ENCODE measurements at places on chromosomes 5 and 9. TPM values are rescaled to one million over a fixed set of nuclear protein-coding genes. Genes with fewer than 3 reads are reported as not detected.

DNA sequence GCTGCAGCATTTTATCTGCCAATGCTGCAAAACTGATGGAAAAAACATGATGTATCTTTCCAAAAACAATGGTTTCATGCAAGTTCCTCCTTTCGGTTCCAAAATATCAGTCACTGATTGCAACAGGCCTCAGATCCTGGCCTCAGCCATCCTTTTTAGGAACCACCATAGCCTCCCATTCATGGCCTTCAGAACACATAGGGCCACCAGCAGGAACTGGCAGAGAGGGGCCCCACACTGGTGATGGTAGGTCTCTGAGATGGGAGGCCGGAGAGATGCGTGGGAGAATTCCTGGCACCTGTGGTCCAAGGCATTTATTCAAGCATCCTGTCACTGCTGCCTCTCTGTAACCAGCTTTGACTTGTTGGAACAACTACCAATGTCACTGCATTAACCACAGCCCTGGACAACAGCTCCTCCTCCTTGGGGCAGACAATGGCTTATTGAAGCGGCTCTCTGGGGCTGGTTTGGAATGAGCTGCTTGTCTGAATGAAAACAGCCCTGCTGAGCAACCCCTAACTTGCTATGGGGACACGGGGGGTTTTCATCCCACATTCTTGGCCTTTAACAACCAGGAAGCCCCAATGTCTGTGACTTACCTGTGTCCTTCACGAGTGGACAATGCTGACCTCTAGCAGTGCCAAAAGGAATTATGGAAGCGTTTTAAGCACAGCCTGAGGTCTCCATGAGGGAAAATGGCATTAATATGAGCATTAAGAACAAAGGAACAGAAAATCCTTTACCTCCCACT lies 108.1 kb downstream of the LHFPL2 start:
- DNase-seq, result no peak

- DNase-seq, result no peak
Measured at GRCh38 chr9:21935631-21936030, 58.6 kb downstream of the CDKN2A start.

GRCh38 chr5:172717481-172718195 lies 53.4 kb downstream of the DUSP1 start:
- DNase-seq, result no peak

DNA sequence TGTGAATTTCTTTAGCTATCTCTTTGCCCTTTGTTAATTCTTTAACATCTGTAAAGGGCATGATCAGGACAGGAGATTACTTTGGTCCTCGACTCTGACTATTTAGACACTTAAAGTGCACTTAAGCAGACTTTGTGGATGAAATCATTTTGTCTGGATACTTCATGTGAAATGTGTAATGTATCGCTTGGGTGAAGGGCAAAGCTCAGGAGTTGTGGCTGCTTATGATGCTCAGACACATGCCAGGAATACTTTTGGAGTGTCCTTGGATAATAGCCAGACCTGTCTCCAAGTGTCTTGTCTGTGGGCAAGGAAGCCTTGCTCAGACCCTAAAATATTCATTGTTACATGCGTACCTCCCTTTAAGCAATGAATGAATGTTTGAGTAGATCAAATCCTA lies 87.8 kb downstream of the RAI14 start:
- DNase-seq, result no peak

DNA sequence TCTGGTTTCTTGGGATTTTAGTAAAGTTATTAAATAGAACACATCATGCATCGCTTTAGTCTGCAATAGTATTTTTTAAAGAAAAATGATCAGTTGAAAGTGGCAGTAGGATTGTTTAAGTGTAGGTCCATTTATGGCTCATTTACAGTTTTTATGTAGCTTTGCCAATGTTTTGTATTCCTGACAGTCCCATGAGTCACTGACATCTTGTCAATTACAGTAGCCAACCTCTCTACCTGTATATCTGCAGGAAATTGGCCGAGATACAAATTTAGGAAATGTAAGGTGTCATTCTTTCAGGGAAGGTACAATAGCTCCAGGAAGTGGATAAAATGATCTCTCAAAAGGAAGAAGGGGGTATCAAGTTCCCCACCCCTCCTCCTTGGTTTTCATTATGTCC lies 47.7 kb upstream of the MTAP start:
- DNase-seq, result no peak

DNA sequence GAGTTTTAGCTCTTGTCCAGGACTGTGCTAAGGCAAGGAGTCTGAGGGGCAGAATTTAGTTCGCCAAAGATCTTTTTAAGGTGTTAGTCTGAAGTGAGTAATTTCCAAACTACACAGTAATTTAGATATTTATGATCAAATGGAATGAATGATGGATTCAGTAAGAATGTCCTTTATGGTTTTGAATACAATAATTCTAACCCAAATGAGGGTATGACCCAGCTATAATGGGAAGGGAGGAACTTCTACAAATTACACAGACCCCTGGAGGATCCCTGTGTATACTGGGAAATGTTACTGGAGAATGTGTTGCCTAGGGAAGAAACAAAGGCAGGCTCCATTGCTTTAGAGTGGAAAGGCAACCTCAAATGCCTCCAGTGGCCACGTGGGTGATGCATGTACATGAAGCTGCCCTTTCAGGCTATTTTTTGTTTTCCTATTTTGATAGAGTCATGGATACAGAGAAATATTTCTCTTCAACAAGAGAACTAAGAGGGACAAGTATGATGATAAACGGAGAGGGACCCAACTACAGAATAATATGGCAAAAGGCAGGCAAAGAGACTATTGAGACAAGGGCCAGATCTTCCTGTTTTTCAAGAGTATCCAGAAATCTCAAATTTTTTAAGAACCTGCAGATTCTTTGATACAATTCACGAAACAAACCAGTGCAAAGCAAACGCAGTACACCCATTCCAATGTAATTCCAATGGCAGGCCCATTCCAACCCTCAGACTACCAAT lies 25.4 kb downstream of the SLC1A3 start:
- no peak for DNase-seq

GRCh38 chr9:546797-547223 lies 294.7 kb upstream of the DMRT1 start:
- no peak for DNase-seq

DNA sequence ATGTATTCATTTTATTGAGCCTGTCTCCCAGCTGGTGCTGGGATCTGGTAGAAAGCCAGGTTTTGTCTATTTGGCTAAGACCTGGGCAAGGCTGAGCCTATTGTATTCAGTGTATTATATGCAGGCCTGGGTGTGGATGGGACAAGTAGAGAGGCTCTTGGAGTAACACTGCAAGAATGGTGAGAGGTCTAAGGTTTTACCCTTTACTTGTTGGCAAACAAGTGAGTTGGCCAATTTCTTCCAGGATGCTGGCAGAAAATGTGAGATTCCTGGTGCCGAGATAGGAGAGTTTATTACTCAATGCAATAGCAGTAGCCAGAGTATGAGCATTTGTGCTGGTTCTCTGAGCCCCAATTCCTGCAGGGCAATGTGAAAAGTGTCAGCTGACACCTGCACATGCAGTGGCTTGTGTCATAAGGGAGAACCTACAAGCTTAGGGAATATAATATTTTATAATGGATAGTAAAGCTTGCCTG lies 141.7 kb upstream of the PRLR start:
- DNase-seq, result no peak

DNA sequence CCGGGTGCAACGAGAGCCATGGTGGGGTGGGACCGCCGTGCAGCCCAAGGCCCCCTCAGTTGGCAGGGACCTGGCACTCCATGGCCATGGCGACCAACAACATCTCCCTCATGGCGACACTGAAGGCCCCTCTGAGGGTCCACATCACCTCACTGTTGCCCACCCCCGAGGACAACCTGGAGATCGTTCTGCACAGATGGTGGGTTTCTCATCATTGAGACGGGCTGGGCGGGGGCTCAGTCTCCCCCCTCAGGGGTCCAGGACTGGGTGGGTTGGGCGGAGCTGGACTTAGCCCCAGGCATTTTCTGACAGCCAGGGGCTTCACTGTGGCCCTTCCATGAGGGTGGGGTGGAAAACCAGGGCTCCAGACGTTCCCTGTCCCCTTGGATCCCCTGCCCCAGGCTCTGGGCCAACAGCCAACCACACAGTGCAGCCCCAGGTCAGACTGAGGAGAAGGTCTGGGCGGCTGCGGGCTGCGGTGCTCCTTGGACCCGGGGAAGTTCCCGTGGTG lies 734 bp downstream of the PAEP start:
- DNase-seq, result no peak

DNA sequence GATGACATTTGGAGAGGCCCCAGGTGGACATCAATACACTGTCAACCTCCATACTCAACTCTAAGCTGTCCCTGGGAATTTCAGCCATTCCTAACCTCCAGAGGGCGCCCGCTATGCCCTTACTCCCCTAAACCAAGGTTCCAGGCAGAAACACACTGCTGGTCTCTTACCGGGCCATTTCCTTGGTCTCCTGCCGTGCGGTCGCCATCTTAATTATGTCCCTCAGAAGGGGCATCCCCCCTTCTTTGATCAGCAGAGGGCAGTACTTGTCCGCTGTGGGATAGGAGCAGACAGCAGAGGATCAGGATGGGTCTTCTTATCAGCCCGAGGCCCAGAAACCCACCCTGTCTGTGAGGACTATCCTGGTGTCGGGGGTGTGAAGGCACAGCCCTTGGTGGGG lies 9.3 kb upstream of the ZDHHC12 start:
- DNase-seq, result peak; percentile 71

DNA sequence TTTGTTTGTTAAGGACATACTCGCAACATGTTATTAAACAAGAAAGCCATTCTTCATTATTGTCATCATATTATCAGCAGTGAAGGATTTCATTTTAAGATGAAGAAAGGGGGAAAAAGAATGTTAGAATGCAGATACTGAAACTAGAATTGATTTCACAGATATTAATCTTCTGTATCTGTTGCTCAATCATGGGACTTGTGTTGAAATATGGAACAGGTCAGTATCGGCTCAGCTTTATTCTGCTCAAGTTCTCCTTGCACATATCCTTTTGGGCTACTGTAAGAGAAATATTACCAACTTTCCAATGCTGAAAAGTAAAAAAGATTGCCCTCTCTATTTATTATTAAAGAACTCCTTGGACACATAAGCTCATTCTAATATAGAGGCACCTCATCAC lies 13.8 kb upstream of the ANXA1 start:
- no peak for DNase-seq

- DNase-seq, result no peak
Measured at GRCh38 chr5:868428-869135, 17.8 kb upstream of the ZDHHC11 start.

DNA sequence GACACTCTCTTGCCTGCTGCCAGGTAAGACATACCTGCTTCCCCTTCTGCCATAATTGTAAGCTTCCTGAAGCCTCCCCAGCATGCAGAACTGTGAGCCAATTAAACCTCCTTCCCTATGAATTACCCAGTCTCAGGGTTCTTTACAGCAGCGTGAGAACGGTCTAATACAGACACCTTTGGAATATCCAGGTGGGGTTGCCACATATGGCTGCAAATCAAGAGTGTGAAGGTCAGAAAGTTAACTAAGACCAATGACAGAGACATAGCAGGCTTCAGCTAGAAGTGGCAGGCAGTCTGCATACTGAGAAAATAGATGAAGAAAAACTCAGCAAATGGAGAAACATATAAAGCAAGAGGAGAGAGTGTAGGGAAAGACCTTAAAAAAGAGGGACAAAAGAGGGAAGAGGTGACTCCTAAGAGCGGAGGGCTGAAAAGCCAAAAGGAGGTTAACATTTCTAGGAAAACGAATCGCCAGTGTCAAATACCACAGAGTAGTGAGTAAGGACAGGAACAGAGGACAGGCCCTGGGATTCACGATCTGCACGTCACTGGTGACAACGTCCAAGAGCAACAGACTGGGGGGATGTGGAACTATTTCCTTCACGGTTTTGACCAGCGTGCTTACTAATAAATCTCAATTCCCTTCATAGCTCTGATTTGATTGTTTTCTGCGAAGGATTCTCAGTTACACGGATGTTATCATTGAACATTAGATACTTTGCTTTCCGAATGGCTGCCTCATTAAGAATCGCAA lies 1.7 kb upstream of the ACO1 start:
- no peak for DNase-seq

GRCh38 chr9:115393976-115394775 lies 276.2 kb upstream of the TNC start:
- DNase-seq, result no peak

GRCh38 chr5:6497262-6497661 lies 48.6 kb downstream of the UBE2QL1 start:
- no peak for DNase-seq

GRCh38 chr9:137606005-137606621 lies 627 bp downstream of the ARRDC1 start:
- DNase-seq, result peak; percentile 53

GRCh38 chr9:37956904-37957663 lies 53.2 kb upstream of the SLC25A51 start:
- DNase-seq, result no peak

- DNase-seq, result peak; percentile 72
Measured at GRCh38 chr5:142720641-142721271, 34.9 kb upstream of the FGF1 start.

DNA sequence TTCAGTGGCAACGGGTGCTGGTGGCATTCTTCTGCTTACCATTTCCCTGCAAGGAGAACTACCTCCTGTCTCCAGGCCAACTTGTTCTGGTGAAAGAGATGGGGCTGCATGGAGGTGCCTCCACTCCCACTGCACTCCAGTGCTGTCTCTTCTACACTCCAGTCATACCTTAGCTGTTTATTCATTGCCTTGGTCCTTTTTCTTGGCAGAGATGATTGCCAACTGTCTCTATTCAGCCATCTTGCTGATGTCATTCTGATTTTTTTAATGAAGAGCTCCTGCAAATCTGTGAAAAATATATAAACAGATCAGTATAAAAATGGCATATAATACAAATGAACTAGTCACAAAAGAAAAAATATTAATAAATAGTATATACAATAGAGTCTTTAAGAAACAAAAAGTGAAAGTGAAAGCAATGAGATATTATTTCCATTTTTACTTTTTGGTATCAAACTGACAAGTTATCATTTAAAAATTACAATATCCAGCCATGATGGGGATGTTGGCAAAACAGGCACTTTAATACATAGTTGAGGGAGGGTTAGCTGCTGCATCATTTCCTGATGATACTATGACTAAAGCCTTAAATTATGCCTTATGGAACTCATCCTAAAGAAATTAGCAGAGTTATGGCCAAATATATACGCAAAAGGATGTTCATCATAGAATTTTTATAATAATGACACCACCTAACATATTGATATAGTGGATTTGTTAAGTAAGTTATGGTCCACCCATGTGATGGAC lies 109.4 kb downstream of the CARTPT start:
- DNase-seq, result no peak

DNA sequence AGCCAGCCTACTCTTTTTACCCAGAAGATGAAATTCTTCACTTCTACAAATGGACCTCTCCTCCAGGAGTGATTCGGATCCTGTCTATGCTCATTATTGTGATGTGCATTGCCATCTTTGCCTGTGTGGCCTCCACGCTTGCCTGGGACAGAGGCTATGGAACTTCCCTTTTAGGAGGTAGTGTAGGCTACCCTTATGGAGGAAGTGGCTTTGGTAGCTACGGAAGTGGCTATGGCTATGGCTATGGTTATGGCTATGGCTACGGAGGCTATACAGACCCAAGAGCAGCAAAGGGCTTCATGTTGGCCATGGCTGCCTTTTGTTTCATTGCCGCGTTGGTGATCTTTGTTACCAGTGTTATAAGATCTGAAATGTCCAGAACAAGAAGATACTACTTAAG lies 16.6 kb downstream of the OCLN start:
- DNase-seq, result no peak

EQTN gene
- total RNA-seq, result not detected

SPATA6L gene
- 0.35 TPM for total RNA-seq

PCA3 gene
- total RNA-seq, result not detected

NDUFAF2 gene
- total RNA-seq, result 41.2 TPM

ECM2 gene
- total RNA-seq, result 5.6 TPM

TRAF1 gene
- total RNA-seq, result 2.2 TPM

BARHL1 gene
- total RNA-seq, result not detected

CBY3 gene
- not detected for total RNA-seq

POLR3G gene
- total RNA-seq, result 0.46 TPM

INSL6 gene
- not detected for total RNA-seq
